ENCODE measurements at places on chromosomes 16 and 17.

- DNase-seq = no peak
These were observed 39.4 kb downstream of the HS3ST3A1 start for GRCh38 chr17:13562271-13562800.

DNA sequence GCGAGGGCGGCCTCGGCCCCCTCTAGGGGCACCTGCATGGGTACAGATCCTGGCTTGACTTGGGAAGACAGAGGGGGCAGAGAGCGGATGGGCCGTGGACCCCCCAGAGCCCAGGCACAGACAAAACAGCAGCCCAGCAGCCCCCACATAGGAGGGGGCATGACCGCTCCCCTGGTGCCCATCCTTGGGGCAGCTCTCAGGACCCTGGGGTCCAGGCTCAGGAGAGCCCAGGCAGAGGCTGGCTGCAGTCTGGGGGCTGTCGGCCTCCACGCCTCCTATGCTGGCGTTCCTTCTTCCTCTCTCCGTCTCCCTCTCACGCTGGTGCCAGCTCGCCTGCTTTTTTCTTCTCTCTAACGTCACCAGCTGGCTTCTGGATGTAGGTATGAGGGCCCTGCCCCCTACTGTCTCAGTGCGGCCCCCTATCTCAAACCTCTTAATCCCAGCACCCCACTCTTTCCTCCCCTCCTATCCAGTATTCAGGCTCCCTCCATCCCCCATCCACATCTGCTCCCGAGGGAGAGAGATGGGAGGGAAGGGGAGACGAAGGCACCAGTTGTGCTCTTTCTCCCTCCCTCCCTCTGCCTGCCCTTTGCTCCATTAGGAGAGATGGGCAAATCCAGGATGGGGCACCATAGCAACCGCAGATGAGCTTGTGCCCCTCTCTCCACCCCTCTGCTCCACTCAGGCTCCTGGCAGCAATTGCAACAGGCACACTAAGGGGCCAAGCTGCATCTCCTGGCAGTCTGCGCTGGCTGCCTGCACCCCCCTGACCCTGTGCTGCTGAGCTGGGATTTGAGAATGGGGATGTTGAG lies at the start of gene GPR179:
Gene GPR179 (minus strand): TSS at position 349 of the 812 bp plus-strand sequence. CDS start 167 bp downstream, at position 182.
- no peak for DNase-seq

DNA sequence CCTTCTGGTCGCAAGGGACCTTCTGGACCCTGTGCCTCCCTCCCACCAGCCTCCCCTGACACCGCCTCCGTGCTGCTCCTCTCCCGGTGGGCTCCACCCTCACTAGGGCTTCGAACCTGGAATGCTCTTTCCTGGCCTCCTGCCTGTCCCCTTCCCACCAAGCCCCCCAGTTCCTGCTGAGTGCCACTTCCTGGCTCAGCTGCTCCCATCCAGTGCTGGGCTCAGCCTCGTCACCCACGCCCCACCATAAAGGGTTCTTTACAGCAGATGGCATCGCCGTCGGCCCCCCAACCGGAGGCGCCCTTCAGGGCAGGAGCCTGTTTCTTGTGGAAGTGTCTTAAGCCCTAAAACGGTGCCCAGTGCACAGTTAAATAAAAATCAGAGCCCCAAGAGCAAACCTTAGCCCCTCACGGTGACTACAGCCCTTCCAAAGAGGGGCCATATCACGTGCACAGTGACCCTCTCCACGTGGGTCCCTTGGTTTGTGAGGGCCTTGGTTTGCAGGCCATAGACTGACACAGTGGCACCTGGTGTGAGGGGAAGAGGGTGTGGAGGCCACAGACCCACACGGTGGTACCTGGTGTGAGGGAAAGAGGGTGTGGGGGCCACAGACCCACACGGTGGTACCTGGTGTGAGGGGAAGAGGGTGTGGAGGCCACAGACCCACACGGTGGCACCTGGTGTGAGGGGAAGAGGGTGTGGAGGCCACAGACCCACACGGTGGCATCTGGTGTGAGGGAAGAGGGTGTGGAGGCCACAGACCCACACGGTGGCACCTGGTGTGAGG lies 111.4 kb downstream of the METRNL start:
- no peak for DNase-seq

- no peak for DNase-seq
These were observed 16.6 kb upstream of the LITAF start for GRCh38 chr16:11603331-11603750.

GRCh38 chr16:29720703-29721102 lies 25.1 kb downstream of the C16orf54 start:
- DNase-seq = no peak

DNA sequence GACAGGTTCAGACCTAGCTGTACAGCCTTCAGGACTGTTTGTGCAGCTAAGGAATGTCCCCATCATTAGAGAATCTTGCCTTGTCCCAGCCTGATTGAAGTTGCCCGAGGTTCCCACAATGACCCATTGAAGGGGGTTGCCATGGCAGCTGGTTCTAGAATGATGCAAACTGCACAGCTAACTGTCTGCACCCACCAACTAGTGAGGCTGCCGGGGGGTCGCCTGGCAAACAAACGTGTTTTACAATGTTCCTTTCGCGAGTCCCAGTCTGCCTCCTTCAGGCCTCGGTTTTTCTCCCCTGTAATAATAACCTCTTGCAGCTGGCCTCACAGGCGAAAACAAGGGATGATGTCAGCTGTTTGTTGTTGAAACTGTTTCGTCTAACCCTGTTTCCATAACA lies 5.5 kb downstream of the C16orf96 start:
- no peak for DNase-seq

All from esophagus squamous epithelium (tissue), 5 donors.